Stimulated activated CD4-positive, alpha-beta T cell treated with anti-CD3 and anti-CD28 coated beads, Interleukin-4, amount 100 ng/mL, for 4 hours (primary cell): ENCODE measurements at places on chromosomes 2 and 18.

DNA sequence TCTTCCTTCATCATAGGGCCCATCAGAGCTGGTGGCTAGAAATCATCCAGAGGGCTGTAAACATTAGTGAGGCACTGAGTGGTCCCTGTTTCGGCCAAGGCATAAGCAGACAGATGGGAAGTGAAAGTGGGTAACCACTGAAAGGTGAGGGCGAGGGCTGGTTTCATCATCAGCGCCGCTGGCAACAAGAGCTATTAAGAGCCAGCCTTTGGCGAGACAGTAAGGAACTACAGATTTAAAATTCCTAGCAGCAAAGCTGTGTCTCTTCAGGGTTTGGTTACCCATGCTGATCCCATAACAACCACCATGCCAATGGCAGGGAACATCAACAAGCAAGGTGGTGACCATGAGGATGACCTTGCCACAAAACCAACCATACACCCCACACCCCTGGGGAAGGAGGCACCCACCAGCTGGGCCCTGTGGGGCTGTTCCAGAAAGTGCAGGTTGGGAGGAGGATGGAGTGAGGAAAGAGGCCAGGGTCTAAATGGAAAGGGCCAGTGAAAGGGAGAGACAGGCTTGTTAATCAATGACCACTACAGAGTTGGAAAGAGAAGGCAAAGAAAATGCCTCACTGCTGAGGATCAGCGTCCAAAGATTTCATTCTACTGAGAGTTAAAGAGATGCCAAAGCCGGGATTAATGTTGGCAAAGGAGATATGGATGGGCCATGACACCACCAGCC lies 9.0 kb upstream of the SLC20A1 start:
- DNase-seq: no peak

DNA sequence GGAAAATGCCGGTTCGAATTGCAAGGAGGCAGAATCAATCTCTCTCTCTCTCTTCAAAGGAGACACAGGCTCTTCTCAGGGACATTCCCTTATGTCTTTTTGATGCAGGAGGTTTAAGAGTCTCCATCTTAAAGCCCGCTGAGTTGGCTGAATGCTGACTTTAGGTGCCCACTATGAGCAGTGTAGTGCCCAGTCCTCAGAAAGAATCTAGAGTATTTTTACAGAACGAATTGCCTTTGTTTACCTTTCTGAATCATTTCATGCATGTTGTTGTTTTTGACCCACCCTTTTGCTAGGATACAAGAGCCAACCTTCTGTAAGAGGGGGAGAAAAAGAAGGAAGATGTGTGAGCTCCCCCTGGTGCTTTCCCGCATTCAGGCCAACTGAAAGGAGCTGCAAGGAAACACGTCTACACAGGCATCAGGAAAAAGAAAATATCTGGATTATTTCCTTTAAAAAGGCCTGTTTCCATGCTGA lies 193.5 kb upstream of the TCF4 start:
- DNase-seq: no peak

- DNase-seq: no peak
Observed at GRCh38 chr2:196168181-196168580, 3.2 kb downstream of the STK17B start.

DNA sequence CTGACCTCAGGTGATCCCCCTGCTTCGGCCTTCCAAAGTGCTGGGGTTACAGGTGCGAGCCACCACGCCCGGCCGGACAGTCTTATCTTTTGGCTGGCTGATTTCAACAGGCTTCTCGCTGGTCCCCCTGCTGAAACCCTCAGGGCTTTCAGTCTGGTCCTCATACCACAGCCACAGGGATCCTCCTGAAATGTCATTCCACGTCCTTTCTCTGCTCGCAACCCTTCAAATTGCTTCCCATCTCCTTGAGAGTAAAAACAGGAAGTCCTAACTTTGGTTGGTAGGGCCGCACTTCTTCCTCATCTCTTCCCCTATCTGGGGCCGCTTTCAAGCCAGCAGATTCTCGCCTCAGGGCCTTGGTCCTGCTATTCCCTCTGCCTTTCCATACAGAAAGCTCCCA lies 1.4 kb upstream of the CAB39 start:
- no peak for DNase-seq

- no peak for DNase-seq
Observed at GRCh38 chr2:11571170-11571569, 37.3 kb downstream of the GREB1 start.
